ENCODE measurements at places on chromosomes 7 and 10.

- 0 out of 2 replicates have a peak, but pooled peaks cover 1% of the 10 kb centered on the region for H3K4me1 ChIP-seq
- H3K4me3 ChIP-seq = no peak overlapping the region
- DNase-seq = no peak
- H3K36me3 ChIP-seq = no peaks in the 10 kb centered on the region
These were observed 53.0 kb downstream of the SPOCK2 start for GRCh38 chr10:72035252-72035887.

DNA sequence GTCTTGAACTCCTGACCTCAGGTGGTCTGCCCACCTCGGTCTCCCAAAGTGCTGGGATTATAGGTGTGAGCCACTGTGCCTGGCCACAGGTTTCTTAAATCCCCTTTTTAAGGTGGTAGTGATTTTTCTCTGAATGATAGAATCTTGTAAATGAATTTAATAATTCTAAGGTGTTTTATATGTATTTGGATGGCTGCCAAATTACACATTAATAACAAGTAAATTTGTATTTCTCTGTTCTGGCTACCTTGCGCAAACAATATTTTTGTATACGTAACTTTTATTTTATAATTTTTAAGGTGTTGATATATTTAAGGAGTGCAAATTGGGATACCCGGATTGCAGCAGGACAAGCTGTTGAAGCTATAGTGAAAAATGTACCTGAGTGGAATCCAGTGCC is 16.1 kb downstream of the BTAF1 start:
- no peaks in the 10 kb centered on the region for H3K4me1 ChIP-seq
- no peak for DNase-seq
- no peak overlapping the region for H3K4me3 ChIP-seq

DNA sequence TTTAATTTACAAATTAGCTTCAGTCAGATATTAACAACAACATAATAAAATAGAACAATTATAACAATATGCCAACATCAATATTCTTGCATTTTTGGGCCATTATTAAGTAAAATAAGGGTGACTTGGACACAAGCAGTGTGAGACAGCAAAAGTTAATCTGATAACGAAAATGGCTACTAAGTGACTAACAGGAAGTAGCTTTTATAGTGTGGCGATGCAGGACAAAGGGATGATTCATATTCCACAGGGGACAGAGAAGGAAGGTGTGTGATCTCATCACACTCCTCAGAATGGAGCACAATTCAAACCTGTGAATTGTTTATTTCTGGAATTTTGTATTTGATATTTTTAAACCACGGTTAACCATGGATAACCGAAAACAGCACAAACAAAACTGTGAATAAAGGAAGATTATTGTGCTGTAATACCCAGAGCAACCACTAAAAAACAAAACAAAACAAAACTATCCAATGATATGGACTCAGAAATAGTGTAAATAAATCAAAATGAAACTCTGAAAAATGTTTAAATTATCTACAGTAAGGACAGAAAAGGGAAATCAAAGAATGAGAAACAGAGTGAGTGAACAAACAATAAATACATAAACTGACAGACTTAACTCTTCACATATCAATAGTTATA is 66.9 kb upstream of the TFEC start:
- H3K27ac ChIP-seq = no peak overlapping the region
- no peak for DNase-seq
- no peak overlapping the region for H3K4me3 ChIP-seq
- H3K36me3 ChIP-seq = no peaks in the 10 kb centered on the region

GRCh38 chr7:117230276-117231046 is 92.4 kb downstream of the WNT2 start:
- H3K27me3 ChIP-seq = no peaks in the 10 kb centered on the region
- DNase-seq = no peak
- no peak overlapping the region for H3K27ac ChIP-seq
- H3K36me3 ChIP-seq = no peaks in the 10 kb centered on the region

- H3K4me3 ChIP-seq = no peak overlapping the region
- no peak overlapping the region for H3K27ac ChIP-seq
- DNase-seq = no peak
- no peaks in the 10 kb centered on the region for H3K36me3 ChIP-seq
- H3K27me3 ChIP-seq = peaks cover 2% of the 10 kb centered on the region
- H3K4me1 ChIP-seq = no peaks in the 10 kb centered on the region
These were observed 15.9 kb downstream of the TMEM176B start for GRCh38 chr7:150784120-150784736.

GRCh38 chr7:45163692-45164052 is 6.1 kb downstream of the RAMP3 start:
- DNase-seq = no peak
- H3K36me3 ChIP-seq = no peaks in the 10 kb centered on the region
- H3K4me3 ChIP-seq = no peak overlapping the region
- no peaks in the 10 kb centered on the region for H3K4me1 ChIP-seq
- no peak overlapping the region for H3K27ac ChIP-seq

- no peaks in the 10 kb centered on the region for H3K36me3 ChIP-seq
- no peaks in the 10 kb centered on the region for H3K27me3 ChIP-seq
- no peak overlapping the region for H3K4me3 ChIP-seq
- 0 out of 2 replicates have a peak, but pooled peaks cover 1% of the 10 kb centered on the region for H3K4me1 ChIP-seq
- H3K27ac ChIP-seq = no peak overlapping the region
These were observed 92.9 kb downstream of the MYL10 start for GRCh38 chr7:101536232-101536631.

DNA sequence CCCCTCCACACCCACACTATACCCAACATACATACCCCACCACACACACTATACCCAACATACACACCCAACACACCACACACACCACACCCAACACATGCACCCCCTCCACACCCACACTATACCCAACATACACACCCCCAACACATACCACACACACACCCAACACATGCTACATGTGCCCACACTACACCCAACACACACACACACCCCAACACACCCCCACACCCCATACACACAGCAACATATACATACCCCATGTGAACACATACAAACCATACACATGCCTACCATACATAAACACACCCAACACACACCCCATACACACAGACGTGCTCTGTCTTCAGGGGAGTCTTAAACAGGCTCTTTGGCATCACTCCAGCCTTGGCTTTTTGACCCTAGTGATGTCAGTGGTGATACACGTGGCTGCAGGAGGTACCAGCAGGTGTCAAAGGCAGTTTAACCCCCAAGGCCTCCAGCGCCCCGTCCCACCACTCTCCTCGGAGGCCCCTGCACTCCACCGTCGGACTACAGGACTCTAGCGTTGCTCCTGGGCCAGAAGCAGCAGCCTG is 73.4 kb downstream of the HIPK2 start:
- H3K27ac ChIP-seq = no peak overlapping the region
- H3K4me3 ChIP-seq = no peak overlapping the region

DNA sequence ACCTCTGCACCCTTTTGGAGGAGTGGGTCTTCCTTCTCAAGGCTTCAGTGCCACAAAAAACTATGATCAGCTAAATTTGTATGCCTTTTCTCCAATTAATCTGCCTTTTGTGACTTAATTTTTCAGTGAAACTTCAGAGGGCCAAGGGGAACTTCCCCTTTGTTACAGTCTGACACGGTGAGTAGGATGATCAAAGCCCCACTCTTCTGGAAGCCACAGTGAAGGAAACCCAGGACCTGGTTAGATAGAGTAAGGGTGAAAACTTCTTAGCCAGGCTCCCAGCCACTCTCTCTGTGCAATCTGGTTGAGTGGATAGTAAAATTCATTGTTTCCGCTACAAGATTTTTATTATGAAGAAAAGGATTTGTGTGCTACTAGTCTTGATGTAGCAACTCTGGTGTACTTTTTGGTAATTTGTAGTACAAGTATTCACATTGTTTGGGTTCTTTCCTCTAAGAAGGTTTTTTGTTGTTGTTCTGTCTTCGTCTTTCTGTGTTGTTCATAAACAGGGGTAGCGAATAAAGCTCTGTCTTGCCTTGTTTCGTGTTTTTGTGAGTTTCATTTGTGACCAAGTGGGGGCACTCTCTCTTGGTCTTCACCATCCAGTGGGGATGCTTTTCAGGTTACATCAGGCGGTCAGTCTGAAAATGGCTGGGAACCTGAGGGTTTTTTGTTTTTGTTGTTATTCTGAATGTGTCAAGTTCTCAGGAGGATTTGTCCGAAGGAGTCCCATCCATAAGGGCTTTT is 268.5 kb upstream of the NPSR1 start:
- no peak overlapping the region for H3K4me3 ChIP-seq
- H3K36me3 ChIP-seq = no peaks in the 10 kb centered on the region
- no peaks in the 10 kb centered on the region for H3K27me3 ChIP-seq
- no peak for DNase-seq

GRCh38 chr7:130366564-130366963 is 13.7 kb upstream of the CPA1 start:
- no peak for DNase-seq
- no peaks in the 10 kb centered on the region for H3K36me3 ChIP-seq
- no peak overlapping the region for H3K4me3 ChIP-seq
- no peaks in the 10 kb centered on the region for H3K27me3 ChIP-seq

- H3K4me3 ChIP-seq = no peak overlapping the region
- no peak for DNase-seq
- H3K4me1 ChIP-seq = peaks cover 8% of the 10 kb centered on the region
- no peaks in the 10 kb centered on the region for H3K36me3 ChIP-seq
- H3K27ac ChIP-seq = no peak overlapping the region
These were observed 4.4 kb downstream of the SPOCK2 start for GRCh38 chr10:72083790-72084459.
